Stimulated activated effector memory CD8-positive, alpha-beta T cell treated with anti-CD3 and anti-CD28 coated beads, Interleukin-12 subunit alpha, Interleukin-12 subunit beta, amount 100 ng/mL, for 72 hours (primary cell): ENCODE measurements at places on chromosomes 3 and 15.

- DNase-seq = no peak
Measured at GRCh38 chr3:188468196-188468595, 314.2 kb downstream of the LPP start.

GRCh38 chr15:28897861-28898585 is 12.2 kb downstream of the APBA2 start:
- no peak for DNase-seq

DNA sequence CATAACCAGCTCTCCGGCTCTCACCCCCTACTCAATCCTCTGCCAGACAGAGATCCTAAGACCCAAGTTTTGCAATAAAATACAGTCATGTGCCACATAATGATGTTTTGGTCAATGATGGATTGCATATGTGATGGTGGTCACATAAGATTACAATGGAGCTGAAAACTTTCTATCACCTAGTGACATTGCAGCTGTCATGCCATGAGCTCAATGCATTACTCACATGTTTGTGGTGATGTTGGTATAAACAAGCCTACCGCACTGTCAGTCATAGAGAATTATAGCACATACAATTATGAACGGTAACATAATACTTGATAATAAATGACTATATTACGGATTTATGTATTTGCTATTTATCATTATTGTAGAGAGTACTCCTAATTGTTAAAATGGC is 26.9 kb upstream of the SAMMSON start:
- no peak for DNase-seq

GRCh38 chr3:25840099-25840498 is 50.2 kb downstream of the OXSM start:
- no peak for DNase-seq

DNA sequence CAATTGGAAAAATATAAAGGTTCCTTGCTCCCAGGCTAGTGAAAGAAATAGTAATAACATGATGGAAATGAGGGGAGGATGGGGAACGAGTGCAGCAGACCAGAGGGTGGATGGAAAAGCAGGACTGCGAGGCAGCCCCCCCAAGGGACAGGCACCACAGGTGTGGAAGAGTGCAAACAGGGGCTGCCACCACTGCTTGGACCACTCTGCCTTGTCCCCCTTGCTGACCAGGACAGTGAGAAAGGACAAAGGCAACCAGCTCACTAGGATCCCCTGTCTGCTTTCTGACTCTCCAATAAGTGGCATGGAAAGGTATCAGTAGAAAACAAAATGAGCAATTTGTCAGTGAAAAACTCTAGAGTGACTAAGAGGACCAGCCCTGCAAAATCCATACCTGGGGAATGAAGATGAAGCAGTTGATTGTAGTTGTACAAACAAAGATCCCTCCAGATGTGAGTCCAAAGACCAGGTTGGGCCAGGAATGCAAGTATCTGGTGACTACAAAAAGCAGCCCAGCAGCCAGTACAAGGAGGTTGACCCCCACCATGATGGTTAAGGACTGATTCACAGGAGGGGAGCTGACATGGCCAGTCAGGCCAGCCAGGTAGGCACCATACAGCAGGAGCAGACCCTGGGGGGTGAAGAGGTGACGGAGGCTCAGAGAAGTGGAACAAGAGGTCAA is 86.6 kb upstream of the GSK3B start:
- no peak for DNase-seq

DNA sequence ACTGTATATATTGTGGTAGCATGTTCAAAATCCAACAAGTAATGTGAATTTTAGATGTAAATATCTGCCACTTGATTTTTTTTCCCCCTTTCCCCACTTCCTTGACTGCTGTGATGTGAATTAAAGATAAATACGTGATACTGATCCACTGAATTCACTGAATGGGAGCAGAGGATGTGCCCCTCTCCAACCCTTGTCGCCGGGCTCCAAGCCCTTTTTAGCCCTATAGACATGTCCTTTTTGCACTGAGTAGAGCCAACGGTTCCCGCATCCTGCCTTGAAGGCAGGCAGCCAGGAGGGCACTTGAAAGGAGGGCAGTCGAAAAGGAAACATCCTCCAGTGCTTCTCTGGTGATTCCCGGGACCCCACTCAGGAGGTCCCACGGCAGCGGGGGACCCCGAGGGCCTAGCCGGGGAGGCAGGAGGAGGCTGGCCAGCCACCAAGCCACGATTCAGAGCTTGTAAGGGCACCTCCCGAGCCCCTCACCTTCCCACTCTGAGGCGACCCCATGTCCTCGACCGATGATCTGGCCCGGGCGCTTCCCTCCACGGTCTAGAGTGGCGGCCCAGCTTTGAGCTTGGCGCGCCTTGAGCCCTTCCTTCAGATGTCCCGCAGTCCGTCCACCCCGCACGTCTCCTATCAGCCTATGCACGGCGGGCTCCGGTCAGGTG is 901 bp upstream of the MANF start:
- no peak for DNase-seq

- no peak for DNase-seq
Measured at GRCh38 chr3:123278446-123278845, 76.7 kb downstream of the SEC22A start.

DNA sequence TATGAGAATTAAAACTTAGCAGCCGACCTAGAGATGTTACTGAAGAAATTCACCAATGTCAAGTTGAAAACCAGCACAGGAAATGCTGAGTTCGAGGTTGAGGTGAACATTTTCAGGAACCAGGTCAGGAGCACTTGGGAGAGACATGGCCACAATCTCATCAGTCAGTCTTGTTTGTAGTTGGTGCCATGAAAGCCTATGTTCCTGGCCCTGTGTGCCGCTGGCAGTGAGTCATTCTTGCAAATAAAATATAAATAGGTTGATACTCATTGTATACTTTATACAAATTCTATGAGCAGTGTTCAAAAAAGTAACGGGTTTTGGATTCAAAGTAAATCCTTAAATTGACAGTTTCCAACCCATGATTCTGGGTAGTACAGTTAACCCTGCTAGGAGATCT is 1.5 kb upstream of the FSIP1 start:
- DNase-seq = no peak

DNA sequence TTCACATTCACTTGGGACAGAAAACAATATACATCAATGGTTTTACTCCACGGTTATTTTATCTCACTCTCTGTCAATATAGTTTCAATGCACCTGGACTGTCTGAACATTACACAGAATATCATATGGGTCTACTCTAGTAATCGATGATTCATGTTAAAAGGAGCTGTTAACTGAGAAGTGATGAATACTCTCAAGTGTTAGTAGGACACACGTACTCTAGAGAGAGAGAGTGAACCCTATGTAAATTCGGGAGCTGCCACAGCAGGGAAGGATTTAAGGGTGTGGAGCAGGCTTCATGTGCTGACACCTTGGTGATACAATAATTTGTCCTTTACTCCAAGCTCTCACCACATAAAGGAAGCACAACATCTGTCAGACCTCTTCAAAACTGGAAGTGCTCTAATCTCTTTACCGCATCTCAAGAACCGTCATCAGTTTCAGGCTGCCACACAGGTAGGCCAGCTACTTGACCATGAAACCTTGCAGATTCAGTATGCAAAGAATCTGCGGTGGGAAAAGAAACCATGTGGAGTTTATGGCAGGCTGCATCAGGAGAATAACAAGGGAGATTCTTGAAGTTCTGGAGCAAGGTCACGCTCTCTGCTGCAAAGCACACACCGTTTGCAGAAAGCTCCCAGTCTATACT is 199.2 kb upstream of the TMC3 start:
- DNase-seq = no peak

- DNase-seq = no peak
Measured at GRCh38 chr3:100982710-100983109, 10.5 kb downstream of the ABI3BP start.

DNA sequence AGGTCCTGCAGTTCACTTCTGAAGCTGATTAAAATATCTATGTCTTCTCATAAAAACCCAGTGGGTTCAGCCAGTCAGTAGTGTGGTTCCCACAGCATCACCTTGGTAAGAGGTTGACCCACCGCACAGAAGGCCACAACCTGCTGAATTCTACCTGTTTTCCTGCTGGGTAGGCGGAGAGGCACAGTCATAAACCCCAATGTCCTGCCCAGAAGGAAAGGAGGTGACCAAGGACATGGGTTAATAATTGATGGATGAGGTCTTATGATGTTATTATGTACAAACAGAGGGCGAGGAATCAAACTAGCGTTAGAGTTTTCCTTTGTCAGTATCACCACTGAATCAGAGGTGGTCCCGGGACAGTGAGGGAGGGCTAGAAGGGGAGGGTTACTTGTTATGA is 27.8 kb downstream of the CA12 start:
- DNase-seq = no peak

DNA sequence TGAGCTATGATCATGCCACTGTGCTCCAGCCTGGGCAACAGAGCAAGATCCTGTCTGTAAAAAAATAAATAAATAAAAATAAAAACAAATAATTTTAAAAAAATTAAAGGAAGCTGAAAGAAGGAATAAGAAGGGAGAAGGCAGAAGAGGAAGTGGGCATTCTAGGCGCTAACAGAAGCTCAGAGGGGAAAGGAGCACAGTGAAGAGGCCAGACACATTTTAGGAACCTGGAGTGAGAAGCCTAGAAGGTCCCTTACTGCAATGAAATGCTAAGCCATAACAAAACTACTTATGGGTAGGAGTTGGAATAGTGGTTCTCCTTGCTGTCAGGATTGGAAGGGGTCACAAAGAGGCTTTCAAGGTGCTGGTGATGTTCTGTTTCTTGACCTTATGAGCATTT is 64.0 kb downstream of the ITGB5 start:
- no peak for DNase-seq

DNA sequence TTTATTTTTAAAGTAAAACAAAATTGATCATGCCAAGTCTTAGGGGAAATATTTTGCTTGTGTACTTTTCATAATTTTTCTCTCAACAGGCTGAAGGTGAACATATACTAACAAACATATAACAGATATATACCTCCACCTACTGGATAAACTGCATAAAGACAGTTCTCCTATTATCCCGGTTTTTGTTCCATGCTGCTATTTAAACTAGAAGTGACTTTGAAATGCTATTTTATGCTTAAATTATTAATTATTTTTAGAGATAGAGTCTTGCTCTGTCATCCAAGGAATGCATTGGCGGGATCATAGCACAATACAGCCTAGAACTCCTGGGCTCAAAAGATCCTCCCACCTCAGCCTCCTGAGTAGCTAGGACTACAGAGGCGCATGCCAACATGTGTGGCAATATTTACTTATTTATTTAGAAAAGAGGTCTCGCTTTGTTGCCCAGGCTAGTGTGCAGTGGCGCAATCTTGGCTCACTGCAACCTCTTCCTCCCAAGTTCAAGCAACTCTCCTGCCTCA is 49.8 kb downstream of the ST3GAL6 start:
- DNase-seq = no peak

DNA sequence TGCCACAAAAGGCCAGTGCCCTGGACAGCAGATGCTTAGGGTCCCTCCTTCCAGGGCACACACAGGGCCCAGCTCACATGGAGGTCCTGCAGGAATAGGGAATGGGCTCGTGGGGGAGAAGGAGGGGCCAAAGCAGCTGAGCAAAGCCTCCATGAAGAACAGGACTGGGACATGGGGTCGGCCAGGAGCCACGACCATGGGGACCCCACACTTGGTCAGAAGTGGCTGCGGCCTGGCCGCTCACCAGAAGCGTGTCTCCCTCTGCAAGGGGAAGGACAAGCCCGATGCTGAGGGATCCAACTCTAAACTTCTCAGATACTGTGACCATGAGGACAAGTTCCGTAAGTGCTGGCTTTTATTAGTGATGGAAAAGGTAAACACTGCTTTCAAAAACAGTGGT is 15.3 kb downstream of the RBPMS2 start:
- no peak for DNase-seq

DNA sequence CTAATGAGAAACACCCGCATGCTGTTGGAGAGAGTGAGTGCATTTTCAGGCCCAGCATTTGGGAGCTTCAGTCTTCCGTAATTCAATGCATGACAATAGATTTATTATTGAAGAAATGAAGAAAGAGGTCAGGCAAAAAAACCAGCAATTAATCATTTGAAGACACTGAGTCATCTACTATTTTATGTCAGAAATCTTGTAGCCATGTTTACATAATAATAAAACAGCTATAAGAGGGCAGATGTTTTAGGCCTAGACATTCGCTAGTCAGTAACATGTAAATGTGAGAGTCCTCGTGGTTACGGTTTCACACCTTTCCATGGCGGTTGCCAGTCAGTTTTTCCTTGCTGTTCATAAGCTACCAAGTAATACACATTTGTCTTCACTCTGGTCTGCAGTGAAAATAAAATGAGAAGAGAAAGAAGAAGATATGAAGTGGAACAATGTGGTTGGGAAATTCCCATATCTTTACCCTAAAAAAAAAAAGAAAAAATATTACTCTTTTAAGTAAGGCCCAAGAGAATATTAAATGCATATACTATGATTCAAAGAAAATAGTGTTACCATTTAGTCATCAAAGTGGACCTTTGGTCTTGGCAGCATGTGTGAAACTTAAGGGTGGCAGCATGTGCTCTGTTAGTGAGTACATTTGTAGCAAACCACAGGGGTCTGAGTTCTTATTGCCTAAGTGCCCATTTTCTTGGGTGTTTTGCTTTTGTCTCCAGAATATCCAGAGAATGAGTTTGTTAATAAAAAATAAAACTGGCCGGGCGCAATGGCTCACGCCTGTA is 140.5 kb upstream of the TBL1XR1 start:
- peak; percentile 89 for DNase-seq

DNA sequence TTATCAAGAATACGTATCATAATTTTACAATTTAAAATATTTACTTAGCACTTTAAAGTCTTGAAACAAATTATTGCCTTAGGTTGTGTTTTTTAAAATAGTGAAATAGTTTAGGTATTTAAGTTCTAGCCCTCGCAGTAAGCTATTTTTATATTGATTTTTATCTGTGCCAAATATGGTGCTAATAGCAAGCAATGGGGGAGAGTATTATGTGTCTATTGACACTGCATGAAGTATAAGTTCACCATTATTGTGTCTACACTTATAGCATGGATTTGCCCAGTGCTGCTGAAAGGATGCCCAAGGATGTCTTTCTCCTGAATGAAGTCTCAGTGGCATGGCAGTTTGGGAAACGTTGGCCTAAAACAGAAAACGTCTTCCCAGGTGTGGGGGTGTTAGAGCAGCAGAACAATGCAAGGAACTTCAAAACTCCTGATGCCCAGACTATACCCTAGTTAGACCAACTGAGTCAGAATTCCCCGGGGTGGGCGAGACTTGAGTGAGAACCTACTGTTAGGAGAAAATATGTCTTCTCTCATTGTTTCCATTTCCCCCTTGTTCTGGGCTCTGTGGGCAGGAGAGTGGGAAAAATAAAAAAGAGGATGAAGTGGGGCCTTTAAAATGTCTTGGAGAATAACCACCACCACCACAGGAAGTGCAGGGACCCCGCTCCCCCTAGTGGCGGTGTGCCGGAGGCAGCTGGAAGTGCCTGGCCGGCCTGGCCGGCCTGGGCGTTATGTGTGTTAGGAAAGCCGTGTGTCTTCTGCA is 104.2 kb upstream of the SLC7A14 start:
- DNase-seq = peak; percentile 3

GRCh38 chr15:52802110-52802509 is 12.0 kb upstream of the ONECUT1 start:
- no peak for DNase-seq

- no peak for DNase-seq
Measured at GRCh38 chr3:141729240-141729639, 8.9 kb upstream of the RNF7 start.

GRCh38 chr3:129439226-129439816 is 427 bp downstream of the MBD4 start:
- no peak for DNase-seq

GRCh38 chr3:128808672-128809071 is 70.7 kb upstream of the ACAD9 start:
- no peak for DNase-seq
